ENCODE measurements at places on chromosomes 2 and 18. TPM values are rescaled to one million over a fixed set of nuclear protein-coding genes. Genes with fewer than 3 reads are reported as not detected.

The DOCK10 gene
- 8.5 TPM for polyA plus RNA-seq

- peak; percentile 68 for DNase-seq
Measured at GRCh38 chr2:96839293-96839874, 4.4 kb downstream of the ANKRD23 start.

DNA sequence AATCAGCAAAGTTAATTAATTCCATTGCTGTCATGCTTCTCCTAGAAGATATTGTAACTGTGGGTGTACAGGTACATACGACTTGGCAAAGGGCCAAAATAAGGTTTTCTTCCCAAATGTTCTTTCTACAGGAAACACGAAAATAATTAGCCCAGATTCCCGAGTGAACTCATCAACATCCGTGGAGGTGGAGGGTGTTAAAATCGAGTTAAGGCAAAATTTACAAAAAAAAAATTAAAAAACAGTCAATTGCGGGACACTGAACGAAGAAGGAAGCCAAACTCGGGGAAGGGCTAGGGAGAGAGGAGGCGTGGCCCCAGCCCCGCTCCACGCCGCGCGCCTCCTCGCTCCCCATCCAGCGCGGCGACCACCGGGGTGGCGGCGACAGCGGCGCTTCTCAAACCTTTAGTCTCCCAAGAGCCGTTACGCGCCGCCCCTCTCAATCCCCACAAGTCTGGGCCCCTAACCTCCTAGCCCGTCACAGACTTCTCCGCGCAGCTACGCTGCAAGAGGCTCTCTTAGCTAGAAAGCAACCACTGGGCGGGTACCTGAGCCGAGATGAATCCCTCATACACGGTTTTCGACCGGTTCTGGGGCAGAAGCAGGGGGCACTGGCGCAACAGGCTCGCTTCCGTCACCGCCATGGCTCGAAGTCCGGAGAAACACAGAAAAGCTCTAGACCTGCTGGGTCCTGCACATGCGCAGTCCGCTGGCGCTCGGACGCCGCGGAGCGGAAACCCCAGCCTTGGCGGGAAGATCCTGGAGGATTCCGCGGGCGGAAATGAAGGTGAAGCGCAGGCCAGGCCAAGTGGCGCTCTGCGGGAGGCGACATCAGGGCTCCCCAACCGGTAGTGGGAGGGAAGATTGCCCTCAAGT lies at the start of gene FANCL:
Gene FANCL, minus strand, starts transcription at position 656 of the 876 bp plus-strand sequence. Its CDS starts 12 bp downstream, at position 644.
- DNase-seq: peak; percentile 90

GRCh38 chr2:157938556-157938955 lies 62.4 kb upstream of the ACVR1 start:
- no peak for DNase-seq

The TRIM43 gene
- 0.44 TPM for polyA plus RNA-seq

GRCh38 chr18:79595876-79596374 lies 83.7 kb upstream of the CTDP1 start:
- DNase-seq: no peak

GRCh38 chr18:69956057-69956456 lies 8.4 kb upstream of the CD226 start:
- DNase-seq: peak; percentile 31

- no peak for DNase-seq
Measured at GRCh38 chr18:59672235-59672711, 24.9 kb downstream of the CCBE1 start.

The GRB14 gene
- 55.2 TPM for polyA plus RNA-seq

The REG1B gene
- not detected for polyA plus RNA-seq

DNA sequence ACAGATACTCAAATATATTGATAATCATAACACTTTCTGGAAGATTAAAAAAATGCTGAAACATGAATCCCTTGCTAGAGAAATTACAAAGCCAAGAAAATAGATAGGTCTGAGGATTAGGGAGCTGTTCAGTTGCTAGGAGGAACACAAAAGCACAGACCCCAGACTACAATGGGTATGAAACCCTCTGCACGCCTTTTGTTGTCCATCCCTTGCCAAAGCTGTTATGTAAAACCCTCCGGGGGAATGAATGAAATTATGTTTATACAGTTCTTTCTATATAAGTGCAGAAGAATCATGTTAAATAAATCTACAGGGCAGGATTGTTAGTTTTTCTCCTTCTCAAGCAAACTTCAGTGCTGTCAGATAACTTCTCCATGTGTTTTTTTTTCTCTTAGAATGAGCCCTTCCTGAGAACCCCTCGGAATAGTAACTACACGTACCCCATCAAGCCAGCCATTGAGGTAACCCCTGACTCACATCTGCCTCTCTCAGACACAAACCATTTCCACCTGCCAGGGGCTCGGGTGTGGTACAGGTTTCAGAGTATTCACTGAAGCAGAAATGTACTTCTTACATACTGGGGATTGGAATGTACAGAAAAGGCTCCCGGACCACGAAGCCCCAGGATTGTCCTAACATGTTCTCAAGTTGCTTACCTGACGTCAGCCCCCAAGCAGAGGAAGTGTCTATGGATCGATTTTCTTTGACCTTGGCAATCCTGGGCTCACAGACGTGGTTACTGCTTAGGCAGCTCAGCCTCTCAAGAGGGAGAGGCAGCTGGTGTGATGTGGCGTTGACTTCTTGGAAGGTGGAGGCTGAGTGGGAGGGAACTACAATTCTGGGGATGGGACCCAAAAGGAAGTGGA lies 118.0 kb downstream of the PLB1 start:
- DNase-seq: no peak

- no peak for DNase-seq
Measured at GRCh38 chr18:26470011-26470637, 78.2 kb downstream of the KCTD1 start.

DNA sequence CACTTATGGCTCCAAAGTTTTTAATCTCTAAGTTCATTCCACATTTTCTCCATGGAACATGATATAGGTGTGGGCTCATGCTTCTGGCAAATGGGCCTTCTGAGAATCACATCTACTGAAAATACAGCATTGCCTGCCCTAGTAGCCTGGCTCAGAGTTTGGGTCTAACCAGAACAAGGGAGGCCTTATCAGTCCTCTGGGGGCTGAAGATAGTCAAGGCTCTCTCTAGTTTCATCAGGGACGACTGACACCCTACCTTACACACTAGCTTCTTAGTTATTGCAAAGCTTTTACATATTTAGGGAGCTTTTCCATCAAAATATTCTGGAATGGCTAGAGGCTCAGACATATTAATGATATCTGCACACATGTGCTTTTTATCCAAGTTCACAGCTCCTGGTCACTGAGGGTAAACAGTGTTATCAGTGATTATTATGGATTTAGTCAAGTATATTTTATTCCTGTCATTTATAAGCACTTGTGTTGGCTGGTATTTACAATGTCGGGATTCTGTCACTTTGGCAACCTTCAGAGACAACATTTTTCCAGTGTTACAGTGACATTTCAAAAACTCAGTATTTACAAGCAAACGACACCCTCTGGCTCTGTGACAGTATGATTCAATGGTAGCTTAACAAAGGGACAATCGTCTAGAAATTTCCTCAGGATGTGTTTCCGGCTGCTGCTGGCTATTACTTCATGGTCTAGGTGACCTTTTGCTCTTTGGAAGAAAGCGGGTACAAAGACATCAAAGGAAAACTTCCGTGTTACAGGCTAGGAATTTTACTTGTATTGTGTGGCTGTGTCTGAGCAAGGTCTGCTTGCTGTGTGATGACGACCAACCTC lies 200.6 kb downstream of the TCF4 start:
- no peak for DNase-seq
